ENCODE measurements at places on chromosomes 5 and 9. TPM values are rescaled to one million over a fixed set of nuclear protein-coding genes. Genes with fewer than 3 reads are reported as not detected.

ARAP3 gene
- total RNA-seq = 1.4 TPM

ZNF658 gene
- total RNA-seq = 6.3 TPM

ORM2 gene
- total RNA-seq = not detected

TMC1 gene
- not detected for total RNA-seq

PKN3 gene
- 1.6 TPM for total RNA-seq

PRRX2 gene
- 12.7 TPM for total RNA-seq

BTNL9 gene
- not detected for total RNA-seq

SEMA5A gene
- total RNA-seq = 12.5 TPM

IFNA21 gene
- total RNA-seq = not detected

KCTD16 gene
- 1.4 TPM for total RNA-seq

GRCh38 chr9:133201424-133202144 lies 7.5 kb downstream of the OBP2B start:
- no peaks in the 10 kb centered on the region for H3K36me3 ChIP-seq
- no peak overlapping the region for H3K4me3 ChIP-seq
- DNase-seq = no peak
- peaks cover 29% of the 10 kb centered on the region for H3K27me3 ChIP-seq
- no peaks in the 10 kb centered on the region for H3K4me1 ChIP-seq
- H3K27ac ChIP-seq = no peak overlapping the region

DNA sequence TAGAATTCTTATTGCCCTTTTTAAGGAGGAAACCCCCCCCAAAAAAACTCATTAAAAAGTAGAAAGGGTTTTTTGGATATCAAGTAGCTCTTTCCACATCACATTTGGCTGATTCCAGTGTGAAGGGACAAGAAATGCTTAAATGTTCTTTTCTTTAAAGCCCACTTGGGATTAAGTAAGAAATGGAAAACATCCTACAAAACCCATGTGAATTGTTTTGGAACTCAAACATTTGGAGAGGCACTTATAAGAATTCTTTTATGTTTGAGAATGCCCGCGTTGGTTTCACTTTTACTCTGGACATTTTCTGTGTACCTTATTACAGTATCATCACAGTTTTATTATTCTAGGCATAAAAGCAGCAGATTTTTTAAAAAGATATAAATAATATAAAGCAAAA lies 301.1 kb upstream of the ACTBL2 start:
- no peaks in the 10 kb centered on the region for H3K27me3 ChIP-seq
- H3K27ac ChIP-seq = no peak overlapping the region
- H3K4me1 ChIP-seq = peaks cover 9% of the 10 kb centered on the region
- H3K36me3 ChIP-seq = no peaks in the 10 kb centered on the region

DNA sequence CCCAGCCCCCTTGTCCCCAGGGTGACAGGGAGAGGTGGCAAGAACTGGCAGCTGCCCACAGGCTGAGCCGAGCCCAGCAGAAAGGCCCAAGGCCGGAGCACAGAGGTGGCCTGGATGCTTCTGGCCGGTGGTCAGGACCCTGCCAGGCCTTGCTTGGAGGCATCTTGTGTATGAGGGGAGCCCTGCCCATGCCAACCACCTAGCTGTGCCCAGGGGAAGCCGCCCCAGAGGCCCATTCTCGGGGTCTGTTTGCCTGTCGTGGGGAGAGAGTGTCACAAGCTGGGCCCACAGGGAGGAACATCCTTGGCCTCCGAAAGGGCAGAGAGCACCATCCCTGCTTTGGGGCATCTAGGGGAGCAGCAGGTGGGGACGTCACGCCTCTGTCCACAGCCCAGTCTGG lies 10.0 kb downstream of the NKD2 start:
- DNase-seq = no peak
- H3K27me3 ChIP-seq = peaks cover 26% of the 10 kb centered on the region
- H3K4me1 ChIP-seq = no peaks in the 10 kb centered on the region

- H3K27ac ChIP-seq = no peak overlapping the region
- peaks cover 11% of the 10 kb centered on the region for H3K36me3 ChIP-seq
Measured at GRCh38 chr9:130707225-130707976, 13.8 kb downstream of the EXOSC2 start.

- no peaks in the 10 kb centered on the region for H3K27me3 ChIP-seq
- H3K27ac ChIP-seq = no peak overlapping the region
- no peaks in the 10 kb centered on the region for H3K4me1 ChIP-seq
- no peak for DNase-seq
Measured at GRCh38 chr5:22926574-22926973, 73.4 kb upstream of the CDH12 start.

GRCh38 chr5:132009706-132010405 lies 1.6 kb downstream of the ACSL6 start:
- no peaks in the 10 kb centered on the region for H3K4me1 ChIP-seq
- H3K4me3 ChIP-seq = no peak overlapping the region
- H3K27ac ChIP-seq = no peak overlapping the region
- no peaks in the 10 kb centered on the region for H3K36me3 ChIP-seq
- peaks cover 46% of the 10 kb centered on the region for H3K27me3 ChIP-seq

DNA sequence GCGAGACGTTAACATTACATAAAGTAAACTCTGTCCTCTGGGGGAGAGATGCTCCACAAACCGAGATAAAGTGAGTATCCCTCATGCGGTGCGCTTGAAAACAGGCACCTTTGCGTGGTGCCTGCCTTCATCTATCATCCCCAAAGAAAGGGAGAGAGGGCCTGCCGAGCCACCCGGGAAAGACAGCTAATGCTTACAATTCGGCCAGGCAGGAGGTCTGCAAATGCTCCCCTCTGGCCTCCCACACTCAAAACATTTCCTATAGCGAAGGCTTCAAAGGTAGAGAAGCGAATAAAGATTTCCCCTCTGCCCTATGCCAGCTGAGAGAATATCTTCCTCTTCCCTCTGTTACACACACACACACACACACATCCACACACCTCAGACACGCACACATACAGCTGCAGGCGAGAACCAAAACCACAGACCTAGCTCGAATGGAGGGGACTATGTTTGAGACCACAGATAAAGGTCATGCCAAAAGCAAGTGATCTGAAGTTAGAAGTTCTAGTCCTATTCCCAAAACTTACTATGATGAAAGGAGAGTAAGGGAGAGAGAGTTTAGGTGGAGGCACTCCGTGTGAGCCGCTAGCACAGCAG lies 132.8 kb downstream of the CRB2 start:
- no peaks in the 10 kb centered on the region for H3K36me3 ChIP-seq
- H3K4me3 ChIP-seq = no peak overlapping the region
- H3K27me3 ChIP-seq = no peaks in the 10 kb centered on the region
- no peak overlapping the region for H3K27ac ChIP-seq
- no peak for DNase-seq

GRCh38 chr5:168128111-168128510 lies 163.3 kb upstream of the WWC1 start:
- no peak overlapping the region for H3K4me3 ChIP-seq
- no peak for DNase-seq
- no peak overlapping the region for H3K27ac ChIP-seq
- no peaks in the 10 kb centered on the region for H3K4me1 ChIP-seq

- no peaks in the 10 kb centered on the region for H3K27me3 ChIP-seq
- H3K4me3 ChIP-seq = no peak overlapping the region
- peaks cover 28% of the 10 kb centered on the region for H3K4me1 ChIP-seq
- H3K27ac ChIP-seq = no peak overlapping the region
- DNase-seq = peak; percentile 11
Measured at GRCh38 chr9:5551368-5552150, 41.2 kb downstream of the PDCD1LG2 start.

GRCh38 chr9:136062657-136063439 lies 32.2 kb downstream of the NACC2 start:
- H3K36me3 ChIP-seq = no peaks in the 10 kb centered on the region
- no peak for DNase-seq
- H3K4me3 ChIP-seq = no peak overlapping the region
- no peaks in the 10 kb centered on the region for H3K27me3 ChIP-seq
- H3K4me1 ChIP-seq = peaks cover 27% of the 10 kb centered on the region
- H3K27ac ChIP-seq = no peak overlapping the region

- no peak for DNase-seq
- no peak overlapping the region for H3K4me3 ChIP-seq
- H3K36me3 ChIP-seq = no peaks in the 10 kb centered on the region
- no peaks in the 10 kb centered on the region for H3K4me1 ChIP-seq
- H3K27ac ChIP-seq = no peak overlapping the region
Measured at GRCh38 chr5:147743678-147744374, 38.7 kb downstream of the JAKMIP2 start.

- H3K4me1 ChIP-seq = peaks cover 2% of the 10 kb centered on the region
- H3K4me3 ChIP-seq = no peak overlapping the region
- peaks cover 78% of the 10 kb centered on the region for H3K27me3 ChIP-seq
- no peak overlapping the region for H3K27ac ChIP-seq
Measured at GRCh38 chr9:130267930-130268329, 2.4 kb downstream of the HMCN2 start.
